A673 (cell line): ENCODE measurements at places on chromosomes 11 and 22.

- no peak for DNase-seq
These were observed 4.9 kb downstream of the MS4A15 start for GRCh38 chr11:60761436-60762190.

DNA sequence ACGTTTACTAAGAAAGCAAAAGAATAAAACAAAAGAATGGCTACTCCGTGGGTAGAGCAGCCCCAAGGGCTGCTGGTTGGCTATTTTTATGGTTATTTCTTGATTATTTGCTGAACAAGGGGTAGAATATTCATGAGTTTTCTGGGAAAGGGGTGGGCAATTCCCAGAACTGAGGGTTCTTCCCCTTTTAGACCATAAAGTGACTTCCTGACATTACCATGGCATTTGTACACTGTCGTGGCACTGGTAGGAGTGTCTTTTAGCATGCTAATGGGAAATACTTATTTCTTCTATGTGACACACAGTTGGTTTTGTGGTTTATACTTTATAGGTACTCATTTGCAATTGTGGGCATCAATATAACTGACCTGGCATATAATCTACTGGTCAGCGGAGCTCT, 56.3 kb downstream of the SLN start:
- no peak for DNase-seq

DNA sequence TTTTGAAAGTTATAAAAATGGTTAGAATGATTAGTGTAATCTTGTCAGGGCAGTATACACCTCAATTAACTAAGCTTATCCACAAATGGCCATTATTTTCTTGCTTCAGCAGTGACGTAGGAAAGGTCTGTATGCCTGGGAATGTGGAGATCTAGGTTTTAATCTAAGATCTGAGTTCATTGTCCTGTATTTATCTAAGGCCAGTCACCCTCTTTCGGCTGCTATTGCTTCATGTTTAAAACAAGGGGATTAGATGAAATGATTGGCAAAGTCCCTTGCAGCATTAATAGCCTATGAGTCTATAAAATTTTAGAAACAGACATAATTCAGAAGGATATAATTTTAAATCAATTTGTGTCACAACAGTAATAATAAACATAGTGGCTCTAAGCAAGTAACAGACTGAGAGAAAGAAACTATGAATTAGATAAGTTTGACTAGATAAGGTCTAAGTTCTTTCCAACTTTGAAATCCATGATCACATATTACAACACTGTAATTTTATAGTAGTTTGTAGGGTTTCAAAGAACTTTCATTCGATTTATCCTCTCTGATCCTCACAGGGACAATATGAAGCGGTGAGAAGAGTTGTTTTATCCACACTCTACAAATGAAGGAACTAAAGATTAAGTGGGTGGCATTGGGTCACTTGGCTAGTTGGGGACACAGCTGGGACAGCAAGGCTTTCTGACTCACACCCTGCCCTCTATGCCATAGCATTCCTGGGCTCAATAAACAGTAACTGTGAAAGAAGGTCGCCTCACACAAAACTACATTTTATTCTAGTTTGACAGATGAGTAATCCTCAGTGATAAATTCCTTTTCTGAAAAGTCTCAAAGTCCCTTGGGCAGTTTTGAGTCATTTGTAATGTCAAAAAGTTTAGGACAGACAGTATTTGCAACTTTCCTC, 60.6 kb upstream of the RDX start:
- peak; percentile 82 for DNase-seq

DNA sequence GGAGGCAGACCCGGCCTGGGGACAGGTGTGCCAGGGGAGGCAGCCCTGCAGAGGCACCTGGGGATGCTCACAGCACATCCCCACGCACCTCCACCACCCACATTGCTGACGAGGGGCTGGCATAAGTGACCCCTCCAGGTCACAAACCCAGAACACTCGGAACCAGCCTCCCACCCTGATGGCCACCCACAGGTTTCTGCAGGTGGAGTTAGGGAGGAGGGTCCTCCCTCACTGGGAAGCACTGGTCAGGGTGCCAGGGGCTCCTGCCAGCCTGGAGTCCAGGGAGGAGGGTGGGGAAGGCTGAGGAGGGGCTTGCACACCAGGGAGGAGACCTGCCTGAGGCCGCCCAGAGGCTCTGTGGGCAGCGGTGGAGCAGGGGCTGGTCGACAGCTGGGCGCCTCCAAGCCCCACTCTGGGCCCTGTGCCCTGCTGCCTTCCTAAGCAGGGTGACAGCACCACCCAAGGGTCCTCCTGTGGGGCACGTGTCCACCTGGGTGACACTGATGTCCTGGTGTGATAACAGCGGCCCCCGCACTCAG, 51.0 kb upstream of the CARS1 start:
- no peak for DNase-seq

DNA sequence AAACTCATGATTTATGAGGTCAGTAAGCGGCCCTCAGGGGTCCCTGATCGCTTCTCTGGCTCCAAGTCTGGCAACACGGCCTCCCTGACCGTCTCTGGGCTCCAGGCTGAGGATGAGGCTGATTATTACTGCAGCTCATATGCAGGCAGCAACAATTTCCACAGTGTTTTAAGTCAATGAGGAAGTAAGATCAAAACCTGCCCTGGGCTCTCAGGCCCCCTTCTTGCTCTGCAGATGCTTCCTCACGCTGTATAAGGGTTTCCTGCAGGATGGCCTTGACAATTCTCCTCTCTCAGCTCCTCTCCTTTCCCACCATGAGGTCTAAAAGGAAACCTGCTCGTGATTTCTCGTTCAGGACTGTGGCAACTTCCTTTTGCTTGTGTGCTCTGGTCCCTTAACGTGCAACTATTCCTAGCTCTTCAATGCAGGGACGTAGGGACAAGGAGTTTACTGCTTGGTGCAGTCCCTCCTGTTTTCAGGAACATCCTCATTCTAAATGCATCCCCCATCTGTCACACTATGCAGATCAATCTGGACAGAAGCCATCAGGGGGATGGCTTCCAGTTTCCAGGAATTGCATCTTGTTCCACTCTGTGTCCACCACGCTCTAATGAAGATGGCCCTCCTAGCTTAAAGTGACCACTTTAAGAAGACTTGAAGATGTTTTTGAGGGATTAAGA, 64.3 kb upstream of the IGLL5 start:
- DNase-seq: no peak

GRCh38 chr11:107538821-107539220, 26.7 kb downstream of the ALKBH8 start:
- DNase-seq: no peak

DNA sequence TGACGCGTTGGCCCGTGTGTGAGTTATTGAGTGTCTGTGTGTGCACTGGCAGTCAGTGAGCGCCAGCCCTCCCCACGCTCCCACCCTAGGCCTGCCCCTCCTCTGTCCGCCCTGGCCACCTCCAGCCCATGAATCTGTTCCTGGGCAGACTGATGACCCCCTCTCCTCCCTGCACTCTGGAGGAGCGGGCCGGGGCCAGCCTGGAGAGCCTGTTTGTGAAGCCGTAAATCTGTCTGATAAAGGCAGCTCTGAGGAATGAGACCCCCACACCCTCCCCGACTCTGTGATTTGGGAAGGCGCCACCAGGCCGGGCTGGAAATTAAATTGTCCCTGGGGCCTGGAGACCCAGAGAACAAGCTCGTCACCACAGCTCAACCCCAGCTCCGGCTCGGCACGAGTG, 8.6 kb downstream of the TSSC4 start:
- no peak for DNase-seq

DNA sequence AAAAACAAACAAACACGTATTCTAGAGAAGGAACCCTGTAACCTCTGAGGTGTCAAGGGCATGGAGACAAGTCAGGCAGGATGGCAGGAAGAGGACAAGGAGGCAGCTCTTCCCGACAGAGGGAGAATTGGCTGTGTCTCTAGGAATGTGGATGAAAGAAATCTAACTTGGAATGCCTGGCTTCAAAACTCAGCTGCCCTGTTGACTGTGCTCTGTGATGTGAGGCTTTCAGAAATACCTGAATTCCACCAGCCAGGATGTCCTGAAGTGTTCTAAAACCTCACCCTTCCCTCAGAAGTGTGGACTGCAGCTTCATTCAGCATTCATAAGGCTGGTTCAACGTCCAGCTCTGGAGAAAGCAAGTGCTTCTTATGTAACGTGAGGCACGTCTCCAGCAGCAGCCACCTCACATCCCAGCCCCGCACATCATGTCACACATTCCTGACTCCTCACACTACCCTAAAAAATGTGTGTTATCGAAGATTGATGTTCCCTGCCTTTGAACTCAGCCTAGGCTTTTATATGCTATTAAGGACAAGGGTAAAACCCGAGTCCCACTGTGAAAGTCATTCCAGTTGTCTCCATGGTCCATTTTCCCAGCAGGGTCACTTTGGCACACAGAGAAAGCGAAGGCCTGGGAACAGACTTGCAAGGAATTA, 398.9 kb downstream of the ETS1 start:
- no peak for DNase-seq

DNA sequence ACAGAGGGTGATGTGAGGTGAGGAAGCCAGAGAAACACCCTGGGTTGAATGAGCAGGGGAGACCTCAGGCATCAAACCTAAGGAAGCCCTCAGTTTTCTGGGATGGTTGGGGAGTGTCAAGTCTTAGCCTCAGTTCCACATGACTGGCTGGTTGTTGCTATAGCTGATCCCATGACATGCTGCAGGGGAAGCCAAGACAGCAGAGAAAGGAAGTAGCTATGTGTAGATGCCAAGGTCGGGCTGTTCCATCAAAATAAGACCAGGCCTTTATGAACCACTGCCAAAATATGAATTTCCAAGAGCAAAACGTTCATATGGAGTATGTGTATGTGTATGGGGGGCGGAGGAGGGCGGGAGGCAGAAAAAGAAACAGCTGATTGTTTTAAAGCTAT, 11.6 kb downstream of the CD59 start:
- no peak for DNase-seq

DNA sequence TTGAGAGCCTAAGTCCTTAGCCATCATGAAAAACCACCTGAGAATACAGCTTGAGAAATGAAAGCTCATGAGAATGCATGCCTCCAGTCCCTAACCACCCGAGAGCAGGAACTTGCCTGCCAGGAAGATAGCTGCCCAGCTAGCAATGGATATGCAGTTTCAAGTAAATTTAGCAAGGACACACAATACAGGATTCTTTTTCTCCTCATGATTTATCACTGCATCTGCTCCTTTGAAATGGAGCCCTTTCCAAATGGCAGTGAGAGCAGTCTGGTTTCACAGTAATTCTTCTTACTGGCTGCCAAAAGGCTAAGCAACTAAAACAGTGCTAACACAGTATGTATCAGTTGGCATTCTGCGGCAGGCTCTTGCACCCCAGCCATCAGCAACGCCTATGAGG, 109.9 kb downstream of the MICAL3 start:
- no peak for DNase-seq

DNA sequence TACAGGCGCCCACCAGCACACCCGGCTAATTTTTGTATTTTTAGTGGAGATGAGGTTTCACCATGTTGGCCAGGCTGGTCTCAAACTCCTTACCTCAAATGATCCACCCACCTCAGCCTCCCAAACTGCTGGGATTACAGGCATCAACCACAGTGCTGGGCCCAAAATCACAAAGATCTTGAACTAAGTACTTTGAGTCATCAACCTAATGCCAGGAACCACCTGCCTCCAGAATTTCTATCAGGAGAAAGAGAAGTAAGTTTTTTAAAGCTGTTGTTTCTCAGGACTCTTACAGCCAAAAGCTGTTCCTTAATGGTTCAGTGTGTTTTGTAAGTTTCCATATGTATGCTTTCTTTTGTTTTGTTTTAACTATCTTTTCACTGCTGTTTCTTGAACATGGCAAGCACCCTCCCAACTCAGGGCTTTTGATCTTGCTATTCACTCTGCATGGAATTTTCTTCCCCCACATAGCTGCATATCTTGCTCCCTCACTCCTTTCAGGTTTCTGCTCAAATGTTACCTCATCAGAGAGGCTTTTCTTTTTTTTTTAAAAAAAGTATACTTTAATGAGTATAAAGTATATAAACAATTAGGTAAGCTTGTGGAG, 6.0 kb upstream of the PAK1 start:
- DNase-seq: no peak

DNA sequence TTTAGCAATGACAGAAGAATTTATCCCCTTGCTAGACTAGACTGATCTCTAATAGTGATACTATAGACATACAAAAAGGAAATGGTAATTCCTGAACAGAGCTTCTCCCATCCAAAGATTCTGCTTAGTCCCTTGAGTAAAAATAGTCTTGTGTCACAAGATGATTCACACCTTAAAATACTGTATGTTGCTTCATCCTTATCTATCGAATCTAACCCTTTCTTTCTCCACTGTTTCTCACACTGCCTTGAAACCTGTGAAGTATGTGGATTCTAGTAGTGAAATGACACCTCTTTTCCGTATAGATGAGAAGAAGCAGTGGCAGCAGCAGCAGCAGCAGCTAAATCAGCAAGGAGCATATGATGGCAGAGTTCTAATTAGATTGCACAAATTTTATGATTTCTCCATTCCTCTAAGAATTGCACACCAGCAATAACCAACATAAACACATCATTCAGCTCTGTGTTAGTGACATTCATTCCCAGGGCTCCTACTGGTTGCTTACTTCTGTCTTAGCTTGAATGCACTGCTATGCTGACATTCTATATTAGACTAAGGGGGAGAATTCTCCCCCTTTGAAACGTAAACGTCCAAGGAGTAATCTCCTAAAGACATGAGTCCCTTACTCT, 14.6 kb downstream of the KCNA4 start:
- DNase-seq: no peak

DNA sequence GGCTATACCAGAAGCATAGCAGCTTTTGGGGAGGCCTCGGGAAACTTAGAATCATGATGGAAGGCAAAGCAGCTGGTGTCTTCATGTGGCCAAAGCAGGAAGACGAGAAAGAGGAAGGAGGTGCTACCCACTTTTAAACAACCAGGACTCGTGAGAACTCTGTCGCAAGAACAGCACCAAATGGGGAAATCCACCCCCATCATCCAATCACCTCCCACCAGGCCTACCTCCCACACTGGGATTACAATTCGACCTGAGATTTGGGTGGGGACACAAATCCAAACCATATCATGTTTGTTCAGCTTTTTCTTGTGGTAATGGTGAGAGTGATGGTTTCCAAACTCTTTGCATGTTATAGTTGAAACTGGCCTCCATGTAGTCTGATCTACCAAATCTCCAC, 32.5 kb upstream of the OR10D3 start:
- DNase-seq: no peak

DNA sequence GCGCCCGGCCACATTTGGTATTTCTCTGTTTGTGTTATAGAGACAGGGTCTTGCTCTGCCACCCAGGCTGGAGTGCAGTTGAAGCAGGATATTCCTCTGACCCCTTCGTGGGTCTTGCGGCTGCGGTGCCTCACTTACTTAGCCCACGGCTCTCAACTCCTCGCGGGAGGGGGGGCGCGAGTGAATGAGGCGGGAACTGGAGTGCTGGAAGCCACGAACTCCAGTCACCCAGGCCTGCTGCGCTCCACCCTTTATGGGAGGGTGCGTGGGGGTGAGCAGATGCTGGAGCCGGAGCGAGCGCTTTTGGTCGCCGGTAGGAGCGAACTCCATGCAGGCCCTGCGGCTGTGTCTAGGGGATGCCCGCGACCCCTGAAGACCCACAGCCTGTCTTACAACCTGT, 1.8 kb downstream of the C11orf54 start:
- DNase-seq: no peak

- no peak for DNase-seq
These were observed 43.5 kb downstream of the GNB1L start for GRCh38 chr22:19811211-19811621.
